ENCODE measurements at places on chromosomes 1 and 21.

- no peak for DNase-seq
These were observed 365.3 kb upstream of the ADGRL4 start for GRCh38 chr1:79371802-79372201.

GRCh38 chr1:72369069-72369757 is 86.9 kb upstream of the NEGR1 start:
- DNase-seq, result no peak

DNA sequence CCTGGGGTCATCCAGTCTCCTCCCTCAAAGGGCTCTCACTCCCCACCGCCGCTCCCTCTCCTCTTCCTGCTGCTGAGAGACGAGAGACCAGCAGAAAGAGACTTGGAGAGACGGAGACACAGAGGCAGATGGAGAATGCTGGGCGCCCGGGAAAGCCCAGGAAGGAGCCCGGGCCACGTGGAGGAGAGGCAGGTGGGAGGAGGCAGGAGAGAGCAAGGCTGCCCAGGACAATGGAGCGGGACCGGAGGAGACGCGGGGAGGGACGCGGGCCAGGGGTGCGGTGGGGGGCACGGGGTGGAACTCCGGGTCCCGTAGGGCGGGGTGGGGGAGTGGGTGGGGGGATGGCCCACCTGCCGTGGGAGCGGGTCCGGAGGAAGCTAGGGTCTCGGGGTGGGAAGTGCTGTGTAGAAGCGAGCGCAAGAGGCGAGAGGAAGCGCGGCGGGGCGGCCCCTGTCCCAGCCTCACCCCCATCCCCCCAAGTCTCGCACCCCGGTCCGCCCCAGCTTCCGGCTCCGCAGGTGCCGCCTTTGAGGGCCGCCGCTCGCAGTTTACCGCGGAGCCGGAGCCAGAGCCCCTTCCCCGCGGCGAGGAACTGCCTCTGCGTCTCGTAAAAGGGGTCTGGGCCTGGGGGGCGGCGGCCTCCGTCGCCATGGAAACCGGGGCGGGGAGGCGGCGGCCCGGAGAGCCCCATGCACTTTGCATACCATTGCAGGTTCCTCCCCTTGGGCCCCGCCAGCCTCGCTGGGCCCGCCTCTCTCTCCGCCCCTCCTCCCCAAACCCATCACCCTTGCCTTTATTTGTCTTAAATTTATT is 11.7 kb upstream of the EPHA2 start:
- DNase-seq, result peak; percentile 53

DNA sequence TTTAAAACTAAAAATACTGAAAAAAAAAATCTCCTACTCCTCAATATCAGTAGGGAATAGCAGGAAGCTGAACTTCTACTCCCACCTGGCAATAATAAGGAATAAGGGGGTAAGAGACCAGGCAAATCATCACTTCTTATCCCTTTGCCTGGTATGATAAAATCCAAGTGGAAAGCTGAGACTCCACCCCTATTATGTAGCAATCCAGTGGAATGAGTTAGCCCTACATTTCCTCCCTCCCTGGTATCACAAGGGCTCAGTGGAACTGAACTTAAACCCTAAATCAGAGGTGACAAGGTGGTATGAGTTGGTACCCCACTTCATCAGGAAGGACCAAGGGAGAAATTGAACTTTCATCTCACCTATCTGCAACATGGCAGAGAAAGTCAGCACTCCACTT is 25.7 kb downstream of the TRIM33 start:
- DNase-seq, result no peak

GRCh38 chr1:66182551-66183178 is 351.3 kb upstream of the SGIP1 start:
- no peak for DNase-seq

DNA sequence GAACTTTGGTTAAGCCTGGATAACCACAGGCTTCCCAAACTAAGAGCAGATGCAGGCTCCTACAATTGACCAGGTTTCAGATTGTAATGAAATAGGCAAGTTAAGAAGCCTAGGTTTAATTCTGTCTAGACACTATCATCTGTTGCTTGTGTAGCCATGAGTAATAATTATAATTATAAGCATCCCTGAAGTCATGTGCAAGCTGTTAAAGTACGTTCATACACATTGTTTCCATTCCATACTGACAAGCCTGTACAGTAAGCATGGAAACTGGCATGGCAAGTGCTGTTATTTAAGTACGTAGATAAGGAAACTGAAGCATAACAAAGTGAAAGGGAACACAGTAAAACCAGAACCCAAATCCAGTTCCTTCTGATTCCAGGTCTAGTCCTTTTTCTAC is 557.2 kb upstream of the BEND5 start:
- DNase-seq, result no peak

- no peak for DNase-seq
These were observed 60.0 kb downstream of the BACE2 start for GRCh38 chr21:41228006-41228370.

- DNase-seq, result no peak
These were observed 143.4 kb downstream of the BARHL2 start for GRCh38 chr1:90573736-90574135.

Measured in RPMI8226 (cell line).